ENCODE measurements at places on chromosomes 13 and 19.
A peak's percentile ranks its signal among the peaks of the same experiment; 100 is the strongest.

GRCh38 chr13:34750078-34750931 is 191.8 kb upstream of the NBEA start:
- peak; percentile 13 for DNase-seq

GRCh38 chr19:42653841-42654240 is 59.1 kb upstream of the CEACAM8 start:
- no peak for DNase-seq

- DNase-seq = no peak
Observed at GRCh38 chr13:77715233-77715891, 17.9 kb downstream of the SLAIN1 start.

- DNase-seq = no peak
Observed at GRCh38 chr13:98800078-98800477, 47.6 kb upstream of the SLC15A1 start.

DNA sequence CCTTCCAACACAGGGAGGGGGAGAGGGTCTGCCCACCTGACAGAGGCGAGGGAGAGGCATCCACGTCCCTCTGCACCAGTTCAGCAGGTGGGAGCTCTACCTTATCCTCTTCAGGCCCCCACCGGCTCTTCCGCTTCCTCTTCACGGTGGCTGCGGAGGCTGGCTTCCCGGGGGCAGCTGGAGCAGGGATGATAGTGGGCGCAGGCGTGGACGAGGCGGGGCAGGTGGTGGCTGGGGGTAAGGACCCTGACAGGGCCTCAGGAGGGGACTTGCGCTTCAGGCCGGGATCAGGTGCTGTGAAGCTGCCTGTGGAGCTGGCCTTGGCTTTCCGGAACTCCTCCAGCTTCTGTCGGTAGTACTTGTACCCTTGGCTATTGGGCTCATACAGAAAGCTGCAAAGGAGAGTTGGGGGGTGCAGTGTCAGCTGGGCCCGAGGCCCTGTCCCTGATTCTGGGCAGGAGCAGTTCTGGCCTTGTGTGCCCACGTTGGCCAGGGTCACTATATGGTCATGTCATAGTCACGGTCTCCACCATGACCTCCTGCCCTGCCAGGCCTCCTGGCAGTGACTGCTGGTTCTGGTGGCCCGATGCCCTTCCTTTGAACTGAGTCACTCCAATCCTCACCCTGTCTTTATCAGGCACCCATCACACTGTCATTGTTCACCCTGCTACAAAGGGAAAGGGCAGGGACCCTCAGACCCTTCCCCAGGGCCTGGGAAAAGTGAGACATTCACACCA is 23.2 kb downstream of the SUGP1 start:
- DNase-seq = no peak

- DNase-seq = no peak
Observed at GRCh38 chr19:23378948-23379347, 16.3 kb downstream of the ZNF91 start.

DNA sequence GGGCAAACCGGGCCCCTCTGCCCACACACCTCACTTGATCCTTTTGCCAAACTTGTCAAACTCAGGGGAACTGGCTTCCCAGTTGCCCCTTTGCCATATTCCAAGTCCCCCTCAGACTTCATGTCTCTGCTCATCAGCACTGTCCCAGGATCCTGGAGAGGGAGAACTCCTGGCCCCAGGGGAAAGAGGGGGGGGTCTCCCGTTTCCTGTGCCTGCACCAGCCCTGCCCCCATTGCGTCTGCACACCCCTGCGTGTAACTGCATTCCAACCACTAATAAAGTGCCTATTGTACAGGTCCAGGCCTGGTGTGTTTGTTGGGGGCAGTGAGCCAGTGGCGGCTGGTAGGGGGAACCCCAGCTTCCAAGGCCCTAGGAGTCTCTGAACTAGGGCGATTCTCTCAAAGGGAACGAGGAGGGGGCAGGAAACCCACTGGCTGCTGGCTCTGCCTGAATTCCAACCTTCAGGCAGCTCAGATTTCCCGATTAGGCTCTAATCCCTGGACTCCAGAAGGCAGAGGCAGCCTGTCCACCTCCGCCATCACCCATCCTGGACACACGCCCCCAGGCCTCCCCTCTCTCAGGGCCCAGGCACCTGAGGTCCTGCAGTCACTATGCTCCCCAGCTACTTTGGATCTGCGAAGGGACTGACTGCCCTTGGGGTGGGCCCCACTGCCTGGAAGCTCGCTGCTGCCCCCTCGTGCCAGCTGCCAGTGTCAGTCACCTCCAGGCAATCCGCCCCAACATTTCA is 9.7 kb upstream of the ILF3 start:
- peak; percentile 89 for DNase-seq

GRCh38 chr13:19818223-19818842 is 35.6 kb upstream of the PSPC1 start:
- no peak for DNase-seq

DNA sequence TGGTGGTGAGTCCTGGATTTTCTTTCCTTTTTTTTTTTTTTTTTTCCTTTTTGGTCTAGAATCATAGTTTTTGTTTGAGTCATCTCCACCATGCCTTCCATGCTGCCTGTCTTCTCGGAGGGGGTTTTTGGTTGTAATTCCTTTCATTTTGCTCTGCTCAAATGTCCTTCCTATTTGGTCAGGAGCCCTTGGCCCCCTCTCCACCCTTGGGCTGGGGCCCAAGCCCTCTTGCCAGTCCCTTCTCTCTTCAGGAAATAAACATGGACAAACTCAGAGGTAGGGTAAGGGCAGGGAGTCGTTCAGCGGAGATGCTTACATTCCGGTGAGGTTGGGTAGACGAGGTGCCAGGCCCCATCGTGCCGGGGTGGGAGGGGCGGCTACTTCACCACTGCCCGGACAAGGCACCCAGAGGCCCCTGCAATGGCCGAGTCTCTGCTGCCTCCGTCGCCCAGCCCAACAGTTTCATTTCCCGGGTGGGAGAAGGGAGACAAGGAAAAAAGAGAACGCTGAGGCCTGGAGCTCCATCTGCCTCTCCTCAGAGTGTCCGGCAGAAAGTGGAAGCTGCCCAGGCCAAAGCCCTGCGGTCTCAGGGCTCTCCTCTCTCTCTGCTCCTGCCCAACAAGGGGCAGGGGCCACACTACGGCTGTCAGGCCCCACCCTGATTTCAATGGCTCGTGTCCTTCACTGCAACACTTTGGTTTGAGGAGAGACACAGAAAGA is 12.7 kb downstream of the ZNF574 start:
- DNase-seq = no peak

- DNase-seq = no peak
Observed at GRCh38 chr13:65727070-65727469, 1503.1 kb downstream of the PCDH9 start.

- DNase-seq = no peak
Observed at GRCh38 chr13:93222976-93223375, 3.6 kb upstream of the GPC6 start.

- no peak for DNase-seq
Observed at GRCh38 chr13:32752311-32752710, 166.1 kb downstream of the PDS5B start.

- no peak for DNase-seq
Observed at GRCh38 chr19:40584007-40584406, 7.3 kb downstream of the SHKBP1 start.

DNA sequence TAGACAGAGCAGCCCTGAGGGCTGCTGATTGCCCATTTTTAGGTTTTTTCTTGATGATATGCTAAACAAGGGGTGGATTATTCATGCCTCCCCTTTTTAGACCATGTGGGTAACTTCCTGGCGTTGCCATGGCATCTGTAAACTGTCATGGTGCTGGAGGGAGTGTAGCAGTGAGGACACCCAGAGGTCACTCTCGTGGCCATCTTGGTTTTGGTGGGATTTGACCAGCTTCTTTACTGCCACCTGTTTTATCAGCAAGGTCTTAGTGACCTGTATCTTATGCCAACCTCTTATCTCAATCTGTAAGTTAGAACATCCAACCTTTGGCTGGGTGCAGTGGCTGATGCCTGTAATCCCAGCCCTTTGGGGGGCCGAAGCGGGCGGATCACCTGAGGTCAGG is 148.0 kb downstream of the PTPRS start:
- DNase-seq = no peak

- no peak for DNase-seq
Observed at GRCh38 chr19:10694706-10695307, 6.4 kb upstream of the QTRT1 start.

DNA sequence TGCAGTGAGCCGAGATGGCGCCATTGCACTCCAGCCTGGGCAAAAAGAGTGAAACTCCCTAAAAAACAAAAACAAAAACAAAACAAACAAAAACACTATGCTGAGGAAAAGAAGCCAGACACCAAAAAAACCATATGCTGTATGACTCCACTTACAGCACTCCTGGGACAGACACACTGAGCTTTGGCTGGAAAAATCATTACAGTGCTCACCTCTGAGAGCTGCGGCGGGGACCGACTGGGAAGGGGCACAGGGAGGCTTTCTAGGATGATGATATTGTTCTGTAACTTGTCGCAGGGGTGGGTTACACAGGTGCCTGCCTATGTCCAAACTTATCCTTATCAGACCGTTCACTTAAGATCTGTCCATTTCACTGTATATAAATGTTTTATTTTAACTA is 7.8 kb downstream of the PNMA8A start:
- DNase-seq = no peak

GRCh38 chr13:95199896-95200295 is 101.4 kb downstream of the ABCC4 start:
- DNase-seq = no peak

DNA sequence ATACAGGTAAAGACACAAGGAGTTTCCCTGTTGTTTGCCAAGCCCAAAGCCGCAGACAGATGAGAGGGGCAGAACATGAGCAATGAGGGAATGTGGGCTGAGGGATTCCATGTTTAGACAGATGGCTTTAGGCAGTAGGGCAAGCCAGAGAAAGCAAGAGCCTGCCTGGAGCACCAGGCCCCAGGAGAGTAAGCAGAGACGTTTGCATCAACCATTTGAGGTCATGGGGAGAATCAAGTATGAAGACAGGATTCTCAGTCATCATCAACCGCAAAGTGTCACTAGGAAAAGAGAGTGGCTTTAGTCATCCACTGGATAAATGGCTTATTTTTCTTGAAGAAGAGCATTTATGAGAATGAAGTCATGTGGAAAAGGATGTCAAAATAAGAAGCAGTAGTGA is 184.7 kb downstream of the COG6 start:
- no peak for DNase-seq

DNA sequence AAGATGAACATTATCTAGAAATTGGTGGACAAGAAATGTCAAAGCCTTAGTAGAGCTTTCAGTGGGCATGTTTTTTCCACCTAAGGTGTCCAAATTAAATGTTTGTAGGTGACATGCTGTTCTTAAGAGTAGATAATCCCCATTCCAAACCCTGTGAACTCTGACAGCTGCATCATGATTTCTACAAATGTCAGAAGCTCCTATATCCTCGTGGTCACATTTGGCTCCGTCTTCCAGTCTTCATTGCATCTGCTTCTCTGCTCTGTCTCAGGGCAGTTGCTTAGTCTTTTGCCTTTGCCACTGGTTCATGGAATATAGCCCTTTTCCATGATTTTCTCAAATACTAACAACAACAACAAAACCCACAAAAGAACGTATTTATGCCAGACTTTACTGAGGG is 234.5 kb downstream of the DLEU7 start:
- DNase-seq = no peak

GRCh38 chr19:3359015-3359918 is 7.1 kb upstream of the NFIC start:
- DNase-seq = peak; percentile 86

GRCh38 chr13:99071666-99072065 is 93.8 kb upstream of the DOCK9 start:
- DNase-seq = no peak

DNA sequence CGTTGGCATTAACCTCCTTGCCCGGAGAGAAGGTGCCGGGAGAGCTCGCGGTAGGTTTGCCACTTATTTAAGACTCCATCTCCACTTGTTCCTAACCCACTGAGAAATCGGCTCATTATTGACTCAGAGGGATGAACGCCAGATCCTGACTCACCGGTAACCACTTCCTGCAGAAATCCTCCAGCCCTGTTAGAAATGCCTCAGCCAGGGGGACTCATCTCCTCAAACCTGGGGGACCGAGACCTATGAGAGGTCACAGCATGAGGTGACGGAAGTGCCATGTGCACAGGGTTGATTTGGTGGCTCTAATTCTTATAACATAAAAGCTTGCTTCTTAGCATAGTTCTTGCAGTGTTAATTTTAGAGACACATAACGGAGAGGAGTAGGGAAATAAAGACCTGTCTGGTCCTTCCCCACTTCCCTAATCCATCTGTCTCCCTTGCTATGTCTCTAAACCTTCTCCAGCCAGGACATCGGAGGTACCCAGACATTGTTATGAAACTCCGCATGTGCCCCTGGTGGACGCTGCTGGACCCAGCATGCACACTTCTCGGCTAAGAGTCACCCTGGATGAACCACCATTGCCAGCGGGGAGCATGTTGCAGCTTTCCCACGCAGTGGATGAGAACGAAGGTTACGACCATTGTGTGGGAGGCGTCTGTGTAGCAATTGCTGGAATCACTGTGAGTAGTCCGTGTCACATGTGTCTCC is 158.9 kb downstream of the EFNB2 start:
- DNase-seq = no peak

Measured in GM10248 (cell line).